ENCODE measurements at places on chromosomes 6 and 20. TPM values are rescaled to one million over a fixed set of nuclear protein-coding genes. Genes with fewer than 3 reads are reported as not detected.

GRCh38 chr20:63316502-63316921 lies 23.5 kb downstream of the COL20A1 start:
- no peak for DNase-seq

- peak; percentile 7 for DNase-seq
Observed at GRCh38 chr6:13526727-13527670, 39.6 kb upstream of the GFOD1 start.

DNA sequence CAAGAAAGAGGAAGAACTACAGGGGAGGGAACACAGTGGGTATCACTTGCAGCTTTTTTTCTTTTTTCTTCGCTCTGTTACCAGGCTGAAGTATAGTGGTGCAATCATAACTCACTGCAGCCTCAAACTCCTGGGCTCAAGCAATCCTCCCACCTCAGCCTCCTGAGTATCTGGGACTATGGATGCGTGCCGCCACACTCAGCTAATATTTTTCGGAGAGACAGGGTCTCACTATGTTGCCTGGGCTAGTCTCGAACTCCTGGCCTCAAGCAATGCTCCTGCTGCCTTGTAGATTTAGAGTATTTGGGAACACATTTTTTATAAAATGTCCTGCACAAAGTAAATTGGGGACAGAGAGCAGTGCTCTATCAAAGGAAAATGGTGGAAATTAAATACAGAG lies 28.3 kb downstream of the PARD6B start:
- no peak for DNase-seq

- DNase-seq = no peak
Observed at GRCh38 chr6:124470803-124471202, 491.4 kb upstream of the RNF217 start.

DNA sequence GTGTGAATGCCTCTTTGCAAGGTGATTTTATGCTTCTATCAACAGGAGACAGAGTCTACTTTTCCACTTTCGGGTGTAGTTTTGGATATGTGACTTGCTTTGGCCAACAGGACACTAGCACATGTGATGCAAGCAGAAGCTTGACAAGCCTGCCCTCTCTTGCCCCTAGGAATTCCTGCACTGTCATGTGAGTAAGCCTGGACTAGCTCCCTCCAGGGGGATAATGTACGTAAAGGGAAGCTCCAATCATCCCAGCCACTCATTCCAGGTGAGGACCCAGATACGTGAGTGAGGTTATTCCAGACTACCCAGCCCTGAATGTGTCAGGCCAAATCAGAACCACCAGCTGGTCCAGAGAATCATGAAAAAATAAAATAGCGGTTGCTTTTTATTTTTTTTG lies 33.3 kb downstream of the BEND3 start:
- peak; percentile 14 for DNase-seq

- peak; percentile 52 for DNase-seq
Observed at GRCh38 chr6:157535340-157536222, 154.6 kb downstream of the ZDHHC14 start.

DNA sequence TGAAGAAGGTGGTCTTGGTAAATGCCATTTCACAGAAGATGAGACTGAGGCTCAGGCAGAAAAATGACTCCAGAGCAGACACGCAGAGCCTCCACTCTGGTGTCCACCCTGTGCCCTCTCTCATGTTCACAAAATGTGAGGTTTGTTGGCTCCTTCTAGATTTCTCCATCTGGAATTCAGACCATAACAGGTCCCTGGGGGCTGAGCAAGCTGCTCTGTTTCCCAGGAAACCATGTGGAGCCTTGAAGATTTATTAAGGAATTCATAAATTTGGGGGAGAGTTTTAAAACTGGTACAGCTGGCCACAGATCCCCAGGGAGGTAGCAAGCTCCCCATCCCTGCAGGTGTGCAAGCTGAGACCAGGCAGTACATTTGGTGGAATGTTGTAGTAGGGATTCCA lies 38.8 kb upstream of the SIRPA start:
- no peak for DNase-seq

DNA sequence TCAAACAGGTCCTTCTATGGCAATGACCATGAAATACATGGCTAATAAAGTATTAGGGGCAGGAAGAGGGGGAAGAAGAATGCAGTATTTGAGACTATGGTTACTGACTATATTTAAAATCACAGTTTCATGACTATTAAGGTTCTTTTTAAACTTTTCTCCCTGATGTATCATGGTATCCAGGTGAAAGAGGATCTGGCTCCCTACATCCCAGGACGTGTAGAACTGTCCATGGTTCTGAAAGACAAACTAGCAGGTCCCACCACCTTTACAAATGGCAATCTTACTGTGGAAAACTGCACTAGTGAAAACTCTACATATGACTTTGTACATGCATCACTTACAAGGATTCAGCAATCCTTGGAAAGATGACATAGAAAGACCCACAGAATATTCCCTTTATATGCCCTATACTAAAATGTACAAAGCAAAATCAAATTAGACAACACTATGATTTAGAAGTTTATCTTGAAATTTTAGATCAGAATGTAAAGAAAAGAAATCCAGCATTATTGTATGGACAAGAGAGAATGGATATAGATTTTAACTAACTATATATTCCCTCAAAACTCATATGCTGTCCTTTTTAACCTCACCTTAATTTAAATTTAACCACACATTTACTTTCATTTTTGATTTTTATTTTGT lies 33.5 kb downstream of the RPP21 start:
- peak; percentile 43 for DNase-seq

DNA sequence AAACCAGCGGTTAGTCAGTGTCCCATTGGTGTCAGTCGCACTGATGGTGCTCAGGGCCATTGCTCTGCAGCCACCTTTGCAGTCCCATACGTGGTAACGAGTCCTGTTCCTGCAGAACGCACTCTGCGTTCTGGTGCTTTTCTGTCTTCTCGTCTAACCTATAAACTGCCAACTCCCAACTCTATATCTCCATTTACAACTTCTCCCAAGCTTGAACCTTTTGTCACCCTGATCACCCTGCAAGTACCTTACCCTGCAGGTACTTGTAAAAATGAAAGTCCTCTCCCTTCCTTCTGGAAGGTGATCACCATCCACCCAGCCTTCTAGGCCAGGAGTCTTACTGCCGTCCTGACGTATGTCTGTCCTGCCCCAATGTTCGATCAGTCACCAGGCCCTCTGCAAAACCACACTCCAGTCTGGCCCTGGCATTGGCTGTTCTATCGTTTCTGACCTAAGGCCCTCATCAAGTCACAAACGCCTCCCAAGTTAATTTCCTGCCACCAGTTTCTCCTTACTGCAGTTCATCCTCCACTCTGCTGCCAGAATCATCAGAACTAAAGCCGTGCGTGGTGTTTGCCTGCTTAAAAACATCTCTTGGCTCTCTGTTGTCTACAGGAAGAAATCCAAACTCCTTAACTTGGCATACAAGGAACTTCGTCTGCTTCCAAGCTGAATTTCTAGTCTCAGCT lies 7.9 kb downstream of the RREB1 start:
- DNase-seq = no peak

DNA sequence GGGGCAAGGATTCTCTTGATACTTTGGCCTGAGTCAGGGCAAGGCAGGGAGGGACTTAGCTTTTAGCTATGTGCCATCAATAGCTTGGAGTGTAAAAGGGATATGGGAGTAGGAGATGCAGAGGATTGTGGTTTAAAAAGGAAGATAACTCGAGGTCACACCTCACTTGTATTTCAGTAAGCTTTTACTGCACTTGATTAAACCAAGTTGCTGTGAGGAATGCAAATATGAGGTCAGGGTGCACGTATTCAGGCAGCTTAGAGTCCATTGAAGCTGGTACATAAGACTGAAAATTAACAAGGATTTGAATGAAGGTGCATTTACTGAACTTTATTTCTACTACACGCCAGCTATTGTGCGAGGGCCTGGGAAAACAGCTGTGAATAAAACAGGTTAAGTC lies 32.1 kb downstream of the DSTN start:
- no peak for DNase-seq

DNA sequence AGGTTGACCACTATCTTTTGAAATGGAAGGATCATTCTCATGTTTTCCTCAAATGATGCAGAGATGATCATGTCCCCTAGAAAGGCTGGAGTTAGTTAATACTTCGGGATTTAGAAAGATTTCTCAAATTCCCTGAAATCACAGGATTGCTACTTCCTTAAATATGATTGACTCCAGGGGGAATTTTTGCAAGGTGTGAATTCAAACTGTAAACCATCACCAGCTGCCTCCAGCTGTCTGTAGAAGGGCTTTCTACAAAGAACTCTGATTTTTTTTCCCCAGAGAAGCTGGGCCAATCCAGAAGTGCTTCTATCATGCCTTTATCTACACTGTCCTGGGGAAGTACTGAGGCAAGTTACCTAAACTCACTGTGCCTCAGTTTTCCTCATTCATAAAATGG lies 114.5 kb downstream of the EDN1 start:
- DNase-seq = no peak

DNA sequence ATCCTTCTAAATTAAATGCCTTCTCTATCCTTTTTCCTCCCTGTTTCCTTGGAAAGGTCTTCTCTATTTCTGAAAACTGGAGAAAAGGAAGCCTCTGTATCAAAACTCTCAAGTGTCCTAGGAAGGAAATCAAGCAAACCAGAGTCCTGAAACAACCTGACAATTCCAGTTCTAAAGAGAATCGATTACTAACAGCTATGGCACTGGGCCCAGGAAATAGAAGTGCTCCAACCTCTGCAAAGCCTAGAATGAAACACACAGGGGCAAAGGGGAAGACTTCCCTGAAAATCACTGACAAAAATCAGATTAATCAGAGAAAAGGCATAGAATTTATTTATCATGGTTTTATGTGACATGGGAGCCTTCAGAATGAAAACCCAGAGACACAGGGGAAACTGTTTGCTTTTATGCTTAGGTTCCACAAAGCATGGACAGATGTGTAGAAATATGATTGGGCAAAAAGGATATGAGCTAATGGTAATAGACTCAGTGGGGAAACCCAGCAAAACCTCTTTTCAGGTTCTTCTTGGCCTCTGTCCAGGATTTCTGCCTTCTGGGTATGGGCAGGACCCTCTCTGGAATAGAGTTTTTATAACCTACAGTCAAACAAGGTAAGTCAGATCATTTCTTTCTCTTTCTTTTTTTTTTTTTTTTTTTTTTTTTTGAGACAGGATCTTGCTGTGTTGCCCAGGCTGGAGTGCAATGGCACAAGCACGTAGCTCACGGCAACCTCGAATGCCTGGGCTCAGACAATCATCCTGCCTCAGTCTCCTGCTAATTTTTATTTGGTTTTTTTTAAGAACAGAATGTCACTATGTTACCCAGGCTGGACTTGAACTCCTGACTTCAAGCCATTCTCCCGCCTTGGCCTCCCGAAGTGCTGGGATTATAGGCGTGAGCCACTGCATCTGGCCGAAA lies 91.7 kb downstream of the CD24 start:
- no peak for DNase-seq

DNA sequence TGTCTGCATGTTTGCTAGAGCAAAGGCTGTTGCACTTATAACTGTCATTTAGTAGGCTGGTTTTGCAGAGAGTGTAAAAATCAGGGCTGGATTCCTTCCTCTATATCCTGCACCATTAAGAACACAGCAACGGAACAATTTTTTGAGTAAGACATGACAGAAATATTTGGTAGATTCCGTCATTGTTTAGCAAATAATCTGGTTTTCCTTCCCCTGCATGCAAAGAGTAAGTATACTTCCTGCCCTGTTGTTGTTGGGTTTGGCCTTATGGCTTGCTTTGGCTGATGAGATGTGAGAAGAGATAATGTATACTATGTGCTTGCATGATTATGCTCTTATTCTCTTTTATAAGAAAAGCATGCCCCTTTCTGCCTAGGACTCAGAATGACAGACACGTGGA lies 23.8 kb downstream of the MANEA start:
- DNase-seq = no peak

GRCh38 chr20:46553926-46554325 lies 3.5 kb upstream of the OCSTAMP start:
- no peak for DNase-seq

DNA sequence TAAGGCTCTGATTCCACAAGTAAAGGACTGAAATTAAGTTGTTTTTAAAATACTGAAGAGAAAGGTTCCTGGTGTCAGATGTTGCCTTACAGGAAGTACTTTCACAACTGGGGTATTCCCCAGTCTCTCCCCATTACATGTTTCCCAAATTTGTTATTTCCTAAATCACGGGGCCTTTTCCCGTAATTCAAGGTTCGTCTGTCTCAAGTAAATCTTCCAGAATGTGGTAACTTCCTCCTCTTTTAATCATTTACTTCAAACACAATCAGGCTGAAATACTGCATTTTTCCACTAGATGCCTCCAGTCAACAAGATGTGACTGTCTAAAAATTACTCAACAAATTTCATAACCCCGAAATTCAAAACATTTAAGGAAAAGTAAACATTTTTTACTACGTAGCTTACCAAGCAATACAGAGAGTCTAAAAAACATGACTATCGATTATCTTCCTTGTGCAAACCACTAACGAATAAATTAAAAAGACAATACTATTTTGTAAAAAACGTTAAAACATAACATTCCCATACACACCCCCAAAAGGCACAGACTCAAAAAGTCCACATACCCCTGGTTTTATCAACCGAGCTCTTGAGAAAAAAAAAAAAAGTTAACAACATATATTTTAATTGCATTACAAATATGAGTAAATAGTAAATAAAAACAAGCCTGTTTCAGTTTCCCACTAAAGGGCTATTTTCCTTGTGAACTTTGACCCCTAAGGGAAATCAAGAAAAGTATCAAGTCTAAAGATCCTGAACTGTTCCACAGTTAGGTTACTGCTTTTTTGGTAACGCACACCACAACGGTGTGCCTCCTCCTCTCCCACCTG lies 1.7 kb downstream of the SOD2 start:
- DNase-seq = peak; percentile 75

The OPN5 gene
- total RNA-seq = not detected

The TRIM15 gene
- not detected for total RNA-seq

The BHLHE23 gene
- not detected for total RNA-seq

The ZDHHC14 gene
- total RNA-seq = 1.6 TPM

The SEL1L2 gene
- not detected for total RNA-seq

All from RPMI7951 (cell line).